NT2/D1 (cell line): ENCODE measurements at places on chromosomes 6 and 20.

DNA sequence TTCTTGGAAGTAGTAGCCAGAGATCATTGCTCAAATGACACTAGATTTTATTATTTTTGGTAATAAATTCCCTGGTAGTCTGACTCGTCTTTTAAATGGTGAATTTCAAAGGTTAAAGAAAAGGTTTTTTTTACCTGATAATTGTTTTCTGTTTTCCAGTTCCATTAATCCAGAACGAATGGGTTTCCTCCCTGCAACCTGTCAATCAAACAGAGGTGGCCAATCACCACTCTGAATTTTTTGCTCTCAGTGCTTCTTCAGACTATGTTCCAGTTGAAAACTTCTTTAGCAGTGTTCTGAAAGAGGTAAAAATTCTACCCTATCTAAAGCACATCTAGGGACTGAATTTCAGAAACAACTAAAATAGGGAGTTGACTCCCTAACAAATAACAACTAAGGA is 73.8 kb downstream of the PHIP start:
- no peak for DNase-seq

GRCh38 chr6:17492350-17492749 is 99.0 kb downstream of the CAP2 start:
- DNase-seq: no peak

DNA sequence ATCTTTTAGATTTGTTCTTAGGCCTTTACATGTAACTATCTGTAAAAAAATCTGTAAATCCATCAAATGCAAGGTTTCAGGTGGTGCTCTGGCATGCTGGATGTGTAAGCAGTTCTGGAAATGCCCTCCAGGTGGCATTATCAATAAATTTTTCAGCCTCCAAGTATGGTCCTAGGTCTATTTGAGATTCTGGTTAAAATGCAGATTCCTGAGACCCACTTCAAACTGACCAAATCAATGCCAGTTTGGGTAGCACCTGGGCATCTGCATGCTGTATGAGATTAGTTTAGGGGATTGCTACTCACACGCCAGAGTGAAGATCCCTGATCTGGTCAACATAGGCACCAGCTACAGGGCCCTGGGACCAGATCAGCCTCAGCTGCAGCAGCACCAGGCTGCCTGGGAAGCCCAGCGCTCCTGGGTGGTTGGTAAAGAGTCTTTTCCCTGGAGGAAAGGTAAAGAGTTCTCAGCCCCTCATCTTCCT is 507.3 kb upstream of the CITED2 start:
- no peak for DNase-seq

DNA sequence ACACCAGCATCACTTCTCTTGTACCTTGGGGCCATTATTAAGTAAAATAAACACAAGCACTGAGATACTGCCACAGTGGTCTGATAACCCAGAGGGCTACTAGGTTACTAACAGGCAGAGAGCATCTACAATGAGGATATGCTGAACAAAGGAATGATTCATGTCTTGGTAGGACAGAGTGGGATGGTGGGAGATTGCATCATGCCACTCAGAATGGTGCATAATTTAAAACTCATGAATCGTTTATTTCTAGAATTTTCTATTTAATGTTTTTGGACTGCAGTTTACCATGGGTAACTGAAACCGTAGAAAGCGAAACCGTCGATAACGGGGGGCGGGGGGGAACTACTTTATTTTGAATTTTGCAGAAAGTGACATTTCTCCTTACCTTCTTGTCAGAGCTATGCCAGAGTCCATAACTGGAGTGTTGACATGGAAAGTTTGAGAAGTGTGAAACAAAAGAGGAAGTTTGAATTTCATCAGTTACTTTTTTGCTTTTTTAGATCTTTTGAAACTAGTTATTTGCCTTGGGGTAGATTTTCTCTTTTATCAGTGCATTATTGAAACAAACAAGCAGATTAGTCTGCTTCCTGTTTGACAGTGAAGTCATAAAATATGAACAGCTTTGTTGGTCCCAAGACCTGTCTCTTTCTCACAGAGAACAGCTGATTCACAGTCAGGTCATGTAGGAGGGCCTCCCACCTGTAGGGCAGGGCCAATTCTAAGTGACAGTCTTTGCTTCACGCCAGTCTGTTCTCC is 124.9 kb downstream of the KLHL32 start:
- no peak for DNase-seq

GRCh38 chr6:163872335-163872734 is 457.8 kb downstream of the QKI start:
- DNase-seq: no peak

GRCh38 chr20:8400486-8400885 is 268.4 kb downstream of the PLCB1 start:
- no peak for DNase-seq

DNA sequence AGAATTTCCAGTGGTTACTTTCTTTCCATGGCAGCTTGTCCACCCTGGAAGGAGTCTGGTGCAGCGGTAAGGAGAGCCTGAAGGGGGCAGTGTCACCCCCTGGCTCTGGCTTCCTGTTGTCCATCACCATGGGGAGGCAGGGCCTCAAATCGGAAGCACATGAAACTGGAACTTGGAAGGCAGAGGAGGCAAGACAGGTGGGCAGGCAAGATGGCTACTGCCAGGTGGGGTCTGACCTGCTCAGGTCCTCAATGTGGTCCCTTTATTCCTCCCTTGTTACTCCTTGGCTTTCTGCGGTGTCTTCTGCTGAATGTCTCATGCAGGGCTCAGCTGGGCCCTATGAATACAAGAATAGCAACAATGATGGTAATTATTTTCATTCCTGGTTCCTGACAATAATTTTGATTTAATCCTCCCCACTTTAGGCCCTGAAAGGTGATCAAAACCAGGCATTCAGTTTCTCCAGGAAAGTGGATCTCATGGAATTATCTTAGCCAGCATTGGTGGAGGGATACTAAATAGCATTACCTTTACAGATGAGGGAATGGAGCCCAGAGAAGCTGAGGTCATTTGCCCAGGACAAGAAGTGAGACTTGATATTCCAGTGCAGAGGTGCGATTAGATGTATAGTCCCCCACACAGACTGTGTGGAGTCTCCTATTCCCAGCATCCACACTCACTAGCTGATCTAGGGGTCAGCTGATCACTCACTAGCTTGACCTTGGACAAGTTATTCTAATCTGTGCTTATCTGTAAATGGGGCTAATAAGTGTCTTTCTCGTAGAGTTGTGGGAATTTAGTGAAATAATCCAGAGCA is 17.6 kb upstream of the SNAI1 start:
- peak; percentile 74 for DNase-seq

GRCh38 chr6:37369321-37370201 is 15.8 kb downstream of the RNF8 start:
- DNase-seq: no peak
